Fibroblast of villous mesenchyme (primary cell): ENCODE measurements at places on chromosomes 12 and 14.

DNA sequence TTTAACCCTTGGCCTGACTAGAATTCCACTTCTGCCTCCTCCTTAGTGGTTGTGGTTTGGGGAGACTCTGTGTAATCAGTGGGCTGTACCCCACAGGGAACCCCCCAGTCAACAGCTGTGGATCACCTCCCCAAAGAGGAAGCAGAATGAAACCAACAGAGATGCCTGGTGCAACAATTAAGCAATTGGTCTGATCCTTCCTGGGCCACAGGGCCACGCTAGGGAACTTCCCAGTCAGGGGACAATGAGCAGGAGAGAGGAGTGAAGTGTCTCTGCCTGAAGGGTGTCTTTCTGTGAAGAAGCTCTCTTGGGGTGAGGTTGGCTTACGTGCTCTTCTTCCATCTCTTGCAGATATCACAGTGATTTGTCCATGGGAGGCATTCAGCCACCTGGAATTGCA is 8.2 kb downstream of the PDE6H start:
- no peak for DNase-seq

DNA sequence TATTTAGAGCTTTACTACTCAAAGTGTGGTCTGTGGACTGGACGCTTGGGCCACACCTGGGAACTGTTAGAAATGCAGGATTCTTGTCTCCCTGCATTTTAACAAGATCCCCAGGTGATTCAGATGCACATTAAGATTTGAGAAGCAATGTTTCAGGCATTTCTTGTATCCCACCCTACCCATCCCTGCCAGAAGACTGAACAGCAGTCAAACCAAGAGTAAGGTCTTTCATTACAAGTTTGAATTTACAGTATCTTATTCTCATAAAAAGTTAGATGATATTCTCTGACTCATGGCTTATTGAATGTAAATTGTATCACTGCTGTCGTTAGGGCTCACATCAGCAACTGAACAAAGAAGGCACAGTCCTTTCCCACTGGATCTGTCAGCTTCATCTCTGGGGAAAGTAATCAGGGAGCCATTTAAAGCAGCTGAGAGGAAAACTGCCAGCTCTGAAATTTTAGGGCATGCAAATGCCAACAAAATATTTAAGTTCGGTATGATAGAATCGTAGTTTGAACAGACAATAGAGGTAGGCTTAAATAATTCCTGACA is 141.1 kb downstream of the AKAP6 start:
- DNase-seq = no peak

DNA sequence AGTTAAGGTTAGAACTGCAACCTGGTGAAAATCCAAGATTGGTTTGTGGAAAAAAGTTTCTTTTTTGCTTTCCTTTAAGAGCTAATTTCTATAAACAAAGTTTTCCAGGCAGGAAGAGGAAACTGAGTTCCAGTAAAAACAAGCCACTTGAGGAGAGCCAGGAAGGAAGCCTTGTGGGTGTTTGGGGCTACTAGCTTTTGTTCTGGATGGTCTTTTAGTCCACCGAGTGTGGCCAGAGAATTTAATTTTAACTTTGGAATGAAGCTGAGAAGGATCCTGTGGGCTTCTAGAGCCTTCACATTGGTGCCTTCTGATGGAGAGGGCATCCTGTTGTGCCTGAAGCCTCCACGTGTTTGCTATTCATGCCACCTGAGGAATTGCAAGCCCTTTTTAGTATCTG is 327.9 kb downstream of the C12orf75 start:
- no peak for DNase-seq

GRCh38 chr12:102120886-102121285 is 903 bp downstream of the PARPBP start:
- DNase-seq = peak; percentile 30

DNA sequence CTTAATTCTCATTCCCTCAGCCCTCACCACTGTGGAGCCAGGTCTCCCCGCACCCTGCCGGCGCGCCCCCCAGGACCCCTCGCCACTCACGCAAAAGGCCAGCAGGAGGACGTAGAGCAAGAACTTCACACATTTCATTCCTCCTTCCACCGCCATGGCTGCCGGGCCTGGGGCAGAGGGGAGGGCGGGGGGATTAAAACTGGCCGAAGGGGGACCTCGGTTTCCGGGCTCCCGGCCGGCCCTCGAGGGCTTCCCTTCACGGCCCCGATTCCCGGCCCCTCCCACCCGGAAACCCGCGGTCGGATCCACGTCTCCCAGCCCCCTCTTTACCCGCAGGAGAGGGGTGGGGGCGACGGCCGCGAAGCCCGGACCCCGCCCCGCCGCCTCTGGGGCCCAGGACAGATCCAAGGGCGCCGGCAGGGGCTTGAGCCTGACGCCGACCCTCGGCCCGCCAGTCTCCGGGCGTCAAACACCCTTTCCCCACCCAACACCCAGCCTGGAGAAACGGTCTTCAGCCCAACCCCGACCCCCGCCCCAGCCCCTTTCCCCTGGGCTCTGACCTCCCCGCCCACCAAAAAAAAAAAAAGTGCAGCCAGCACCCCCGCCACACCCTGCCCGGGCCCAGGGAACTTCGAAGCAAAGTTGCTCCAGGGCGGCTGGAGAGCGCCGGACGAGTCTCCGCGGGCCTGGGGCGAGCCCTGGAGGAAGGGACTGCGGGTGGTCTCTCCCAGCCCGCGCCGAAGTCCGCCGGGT is 447 bp downstream of the CD63 start:
- DNase-seq = peak; percentile 81

DNA sequence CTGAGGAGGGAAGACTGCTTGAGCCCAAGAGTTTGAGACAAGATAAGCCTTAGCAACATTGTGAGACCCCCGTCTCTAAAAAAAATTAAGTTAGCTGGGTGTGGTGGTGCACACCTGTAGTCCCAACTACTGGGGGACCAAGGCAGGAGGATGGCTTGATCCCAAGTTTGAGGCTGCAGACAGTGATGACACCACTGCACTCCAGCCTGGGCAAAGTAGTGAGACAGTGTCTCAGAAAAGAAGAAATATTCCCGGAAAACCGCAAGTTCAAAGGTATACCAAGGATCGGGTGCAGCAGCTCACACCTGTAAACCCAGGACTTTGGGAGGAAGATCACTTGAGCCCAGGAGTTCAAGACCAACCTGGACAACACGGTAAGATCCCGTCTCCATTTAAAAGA is 5.8 kb downstream of the PTGES3 start:
- DNase-seq = no peak

GRCh38 chr14:90523544-90523943 is 126.7 kb downstream of the CALM1 start:
- DNase-seq = peak; percentile 14

DNA sequence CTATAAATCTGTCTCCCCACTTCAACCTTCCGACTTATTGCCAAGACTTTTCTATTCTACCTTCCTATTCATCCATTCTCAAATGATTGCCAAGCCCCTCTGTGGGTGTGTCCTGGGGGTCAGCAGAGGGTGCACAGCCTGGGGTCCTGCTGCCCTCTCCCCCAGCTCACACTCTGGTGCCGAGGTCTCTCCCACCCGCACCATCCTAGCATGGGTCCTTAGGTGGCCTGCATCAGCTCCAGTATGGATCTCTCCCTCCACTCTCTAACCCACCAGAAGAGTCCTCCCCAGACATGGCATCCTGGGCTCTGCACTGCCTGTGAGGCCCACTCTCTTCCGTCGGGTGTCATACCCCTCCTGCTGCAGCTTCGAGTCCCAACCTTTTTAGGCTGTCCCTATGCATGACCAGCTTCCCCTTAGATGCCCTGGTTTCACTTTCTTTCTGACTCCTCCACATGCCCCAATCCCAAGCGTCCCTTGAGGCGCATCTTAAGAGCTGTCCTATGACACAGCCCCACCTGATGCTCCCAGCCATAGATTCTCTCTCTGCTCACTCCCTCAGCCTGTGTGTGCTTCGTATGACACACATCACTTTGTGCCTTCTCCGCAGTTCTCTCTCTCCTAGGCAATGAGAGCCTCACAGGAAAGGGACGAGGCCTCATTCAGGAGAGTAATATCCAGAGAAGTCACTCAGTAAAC is 43.9 kb downstream of the GIT2 start:
- DNase-seq = no peak

DNA sequence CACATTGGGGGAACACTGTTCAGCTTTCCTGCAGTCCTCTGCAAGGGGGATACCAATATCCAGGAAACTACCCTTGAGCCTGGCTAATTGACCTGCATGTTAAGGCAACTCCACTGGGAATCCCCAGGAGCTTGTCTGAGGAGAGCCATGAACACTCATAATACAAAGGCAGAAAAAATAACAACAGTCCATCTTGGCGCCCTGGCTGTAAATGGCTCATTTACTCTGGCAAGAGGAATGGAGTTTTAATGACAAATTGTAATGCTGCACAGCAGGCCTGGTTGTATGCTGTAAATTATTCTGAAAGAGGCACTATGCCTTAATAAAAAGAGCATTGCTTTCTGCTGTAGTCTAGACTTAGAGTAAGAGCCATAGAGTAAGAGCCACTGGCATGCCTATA is 58.3 kb downstream of the SLC8A3 start:
- no peak for DNase-seq

- no peak for DNase-seq
These were observed 142.7 kb downstream of the SNAPC1 start for GRCh38 chr14:61904946-61905345.

GRCh38 chr12:53219292-53219955 is 12.4 kb upstream of the ITGB7 start:
- peak; percentile 55 for DNase-seq

DNA sequence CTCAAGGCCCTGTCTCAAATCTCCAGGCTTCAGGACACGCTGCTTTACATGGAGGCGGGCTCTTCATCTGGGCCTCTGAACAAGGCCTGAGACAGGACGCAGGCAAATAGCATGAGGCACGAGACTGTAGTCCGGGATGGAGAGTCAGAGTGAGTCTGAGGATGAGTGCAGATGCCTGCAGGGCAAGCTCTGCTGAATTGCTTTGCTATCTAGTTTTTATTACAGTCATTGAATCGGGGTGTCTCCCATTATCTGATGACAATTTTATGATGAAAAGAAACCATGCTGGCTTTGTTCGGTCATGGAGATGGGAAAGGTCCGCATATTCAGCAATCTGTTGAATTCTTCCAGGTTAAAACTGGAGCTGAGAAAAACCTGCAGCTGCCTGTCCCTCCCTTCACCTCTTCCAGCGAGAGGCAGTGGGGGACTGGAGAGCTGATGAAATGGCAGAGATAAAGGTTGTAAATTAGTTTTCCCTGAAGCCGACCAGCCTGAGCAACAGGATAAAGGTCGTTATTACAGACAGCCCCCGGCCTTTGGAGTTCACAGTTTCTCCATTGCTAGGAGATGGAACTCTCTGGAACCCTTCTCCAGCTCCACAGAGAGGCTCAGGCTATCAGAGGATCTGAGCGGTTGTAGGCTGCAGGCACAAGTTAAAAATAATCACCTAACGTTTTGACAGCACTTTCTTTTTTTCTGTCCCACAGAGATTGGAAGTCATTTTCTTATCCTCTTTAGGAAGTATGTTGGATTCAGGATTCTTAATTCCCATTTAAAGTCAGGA is 1.3 kb upstream of the ADGRD1 start:
- peak; percentile 12 for DNase-seq

- no peak for DNase-seq
These were observed 122.0 kb upstream of the SEL1L start for GRCh38 chr14:81655423-81656314.

- DNase-seq = no peak
These were observed 204.4 kb downstream of the ALX1 start for GRCh38 chr12:85484387-85484786.

DNA sequence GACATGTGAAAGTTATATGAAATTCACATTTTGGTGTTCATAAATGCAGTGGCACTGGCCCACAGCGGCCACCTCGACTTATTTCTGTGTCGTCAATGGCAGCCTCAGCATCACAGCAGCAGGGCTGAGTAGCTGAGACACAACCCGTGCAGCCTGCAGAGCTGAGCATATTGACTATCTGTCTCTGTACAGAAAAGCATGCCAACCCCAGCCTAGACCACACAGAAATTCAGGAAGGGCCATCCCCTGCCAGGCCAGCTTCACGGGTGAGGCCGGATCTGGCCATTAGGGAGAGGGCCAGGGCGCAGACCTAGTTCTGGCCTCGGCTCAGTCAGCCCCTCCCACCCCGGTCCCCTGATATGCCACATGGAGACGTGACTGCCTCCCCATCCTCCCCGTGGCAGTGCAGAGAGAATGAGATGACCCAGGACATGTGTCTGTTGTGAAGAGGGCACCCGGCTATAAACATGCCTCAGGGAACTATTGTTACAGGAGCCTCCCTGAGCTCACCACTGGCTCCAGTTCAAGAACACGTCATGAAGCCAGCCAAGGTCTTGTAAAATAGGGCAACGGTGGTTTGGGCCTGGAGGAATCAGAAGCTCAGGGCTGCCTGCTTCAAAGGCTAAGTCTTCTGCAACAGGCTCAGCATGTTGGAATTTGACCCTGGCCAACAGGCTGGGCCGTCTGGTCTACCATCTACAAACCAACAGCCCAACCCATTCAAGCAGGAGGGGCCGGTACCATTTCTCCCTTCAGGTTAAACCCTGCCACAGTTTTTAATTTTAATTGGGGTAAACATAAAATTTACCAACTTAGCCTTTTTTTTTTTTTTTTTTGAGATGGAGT is 25.5 kb downstream of the SCARB1 start:
- DNase-seq = peak; percentile 99

DNA sequence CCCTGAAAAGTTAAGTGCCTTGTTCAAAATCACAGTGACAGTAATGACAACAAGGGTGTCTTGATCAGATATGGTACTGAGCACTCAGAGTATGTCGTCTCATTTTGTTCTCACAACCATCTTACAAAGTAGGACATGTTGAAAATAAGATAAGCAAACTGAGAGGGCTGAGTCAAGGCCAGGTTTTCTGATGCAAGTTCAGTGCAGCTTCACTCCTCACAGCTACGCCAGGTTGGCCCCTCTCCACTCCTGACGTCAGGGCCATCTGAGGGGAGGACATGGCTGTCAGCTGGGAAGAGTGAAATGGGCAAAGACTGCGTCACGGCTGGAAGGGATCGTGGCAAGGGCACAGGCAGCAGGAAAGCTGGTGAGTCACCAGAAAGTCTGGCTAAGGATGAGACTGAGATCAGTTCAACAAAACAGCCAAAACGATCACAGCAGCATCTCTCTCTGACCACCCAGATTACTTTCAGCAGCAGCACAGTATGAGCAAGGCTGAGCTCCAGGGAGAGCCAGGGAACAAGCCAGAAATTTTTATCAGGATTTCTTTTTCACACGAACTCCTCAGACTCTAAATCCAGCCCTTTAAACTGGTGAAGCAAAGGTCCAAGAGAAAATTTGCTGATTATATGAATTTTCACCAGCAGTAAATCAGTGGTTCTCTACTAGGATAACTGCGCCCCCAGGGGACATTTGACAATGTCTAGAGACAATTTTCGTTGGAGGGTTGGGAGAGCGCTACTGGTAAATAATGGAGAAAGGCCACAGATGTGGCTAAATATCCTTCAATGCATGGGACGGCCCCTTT is 297.9 kb upstream of the AMIGO2 start:
- peak; percentile 99 for DNase-seq

DNA sequence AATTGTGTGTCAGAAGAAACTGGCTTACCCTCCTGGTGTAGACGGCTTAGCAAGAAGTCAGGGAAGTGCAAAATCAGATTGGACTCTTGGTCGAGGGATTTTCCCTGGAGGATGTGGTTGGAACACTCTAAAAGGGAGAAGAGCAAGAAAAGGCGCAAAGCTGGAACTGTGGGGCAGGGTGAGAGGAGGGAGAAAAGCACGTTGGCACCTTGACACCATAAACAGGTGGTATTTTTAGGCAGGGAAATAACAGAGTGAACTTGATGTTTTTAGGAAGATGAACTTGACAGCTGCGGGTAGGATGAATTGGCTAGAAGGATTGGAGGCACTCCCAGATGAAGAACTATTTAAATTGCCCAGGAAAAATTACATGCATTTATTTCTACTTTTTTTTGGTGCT is 67.7 kb downstream of the HCAR2 start:
- no peak for DNase-seq
